H7 (cell line): ENCODE measurements at places on chromosomes 3 and 15.
A peak's percentile ranks its signal among the peaks of the same experiment; 100 is the strongest.

GRCh38 chr3:10459954-10460754, 45.2 kb downstream of the ATP2B2 start:
- DNase-seq = peak; percentile 95

GRCh38 chr3:188797045-188797444, 374.7 kb upstream of the TPRG1 start:
- peak; percentile 3 for DNase-seq

GRCh38 chr3:42850263-42850662, 25.4 kb downstream of the CYP8B1 start:
- no peak for DNase-seq

DNA sequence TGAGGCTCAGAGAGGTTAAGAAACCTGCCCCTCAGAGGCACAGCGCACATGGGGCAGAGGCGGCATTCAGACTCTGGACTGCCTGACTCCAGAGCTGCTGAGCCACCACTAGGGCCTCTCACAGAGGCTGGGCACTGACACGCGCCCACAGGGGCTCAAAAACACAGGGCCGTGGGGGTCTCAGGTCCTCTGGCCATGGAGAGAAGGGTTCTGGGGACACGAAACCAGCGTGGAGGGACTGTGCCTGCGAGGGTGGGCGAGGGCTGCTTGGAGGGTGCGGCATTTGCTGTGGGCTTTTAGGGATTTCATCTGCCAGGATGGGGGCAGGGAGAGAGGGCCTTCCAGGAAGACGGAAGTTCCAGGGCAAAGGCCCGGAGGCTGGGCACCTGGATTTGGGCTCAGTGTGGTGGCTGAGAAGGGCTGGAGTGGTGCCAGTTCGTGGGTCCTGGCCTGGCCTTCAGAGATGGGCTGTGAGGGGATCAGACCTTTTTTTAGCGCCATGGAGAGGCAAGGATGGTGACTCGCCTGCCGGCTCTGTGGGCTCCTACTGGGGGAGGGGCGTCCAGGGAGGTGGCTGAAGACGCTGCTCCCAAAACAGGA, 69.6 kb downstream of the EFCAB12 start:
- DNase-seq = peak; percentile 81

- DNase-seq = no peak
Observed at GRCh38 chr3:66200786-66201185, 20.0 kb upstream of the SLC25A26 start.

GRCh38 chr3:171028779-171029232, 2.3 kb upstream of the SLC2A2 start:
- no peak for DNase-seq

DNA sequence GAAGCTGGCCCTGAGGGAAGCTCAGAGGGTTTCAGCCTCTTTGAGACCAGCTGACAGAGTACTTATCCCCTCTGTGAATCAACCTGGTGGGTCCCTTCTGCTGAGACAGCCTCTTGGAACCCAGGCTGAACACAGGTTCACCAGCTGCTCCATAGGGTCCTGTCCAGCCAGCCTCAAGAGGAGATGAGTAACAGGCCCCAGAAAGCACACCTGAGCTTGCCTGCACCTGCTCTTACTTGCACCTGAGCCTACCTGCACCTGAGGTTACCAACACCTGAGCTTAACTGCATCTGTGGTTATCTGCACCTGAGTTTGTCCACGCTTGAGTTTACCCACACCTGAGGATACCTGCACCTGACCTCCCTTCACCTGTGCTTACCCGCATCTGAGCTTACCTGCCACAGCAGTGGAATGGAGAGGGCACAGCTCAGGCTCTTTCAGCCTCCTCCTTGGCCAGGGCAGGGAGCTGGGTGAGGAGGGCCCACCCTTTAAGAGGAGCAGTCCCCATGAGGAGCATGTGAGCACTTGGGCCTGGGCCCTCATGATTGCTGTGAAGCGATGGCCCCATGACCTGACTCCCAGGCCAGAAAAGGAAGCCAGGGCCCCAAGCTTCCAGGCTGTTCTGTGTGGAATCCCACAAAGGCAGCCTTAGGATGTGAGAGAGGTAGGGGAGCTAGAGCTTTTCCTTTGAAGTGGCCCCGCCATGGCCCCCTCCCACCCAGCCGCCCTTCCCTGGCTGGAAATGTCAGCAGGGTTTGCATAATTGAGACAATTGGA, at the start of gene TRPM1:
Gene TRPM1 (minus strand): TSS at position 464 of the 777 bp plus-strand sequence. CDS start 20,370 bp downstream, outside the sequence.
- no peak for DNase-seq

GRCh38 chr15:64247906-64248541, 85.2 kb upstream of the PPIB start:
- peak; percentile 5 for DNase-seq

GRCh38 chr3:131541288-131541687, 38.5 kb upstream of the MRPL3 start:
- no peak for DNase-seq

GRCh38 chr15:37929238-37929637, 5.2 kb upstream of the TMCO5A start:
- no peak for DNase-seq

GRCh38 chr15:26087395-26087794, 224.3 kb upstream of the ATP10A start:
- no peak for DNase-seq

DNA sequence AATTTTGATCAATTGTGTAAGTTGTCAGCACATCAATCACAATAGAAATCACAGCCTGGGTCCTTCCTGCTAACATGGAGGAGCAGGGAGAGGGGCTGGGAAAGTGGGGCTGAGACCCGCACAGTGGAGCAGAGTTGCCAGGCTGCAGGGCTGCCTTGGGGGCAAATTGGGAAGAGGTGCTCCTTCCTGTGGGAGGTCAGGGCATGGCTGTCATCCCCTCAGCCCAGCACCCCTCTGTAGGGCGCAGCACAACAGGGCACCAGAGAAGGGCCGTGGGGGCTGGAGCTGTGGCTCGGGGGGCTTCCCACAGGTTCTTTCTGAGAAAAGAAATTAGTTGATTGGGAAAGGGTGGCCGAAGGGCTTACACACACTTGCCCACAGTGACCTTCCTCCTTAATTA, 126.3 kb downstream of the NSMCE3 start:
- DNase-seq = peak; percentile 21

DNA sequence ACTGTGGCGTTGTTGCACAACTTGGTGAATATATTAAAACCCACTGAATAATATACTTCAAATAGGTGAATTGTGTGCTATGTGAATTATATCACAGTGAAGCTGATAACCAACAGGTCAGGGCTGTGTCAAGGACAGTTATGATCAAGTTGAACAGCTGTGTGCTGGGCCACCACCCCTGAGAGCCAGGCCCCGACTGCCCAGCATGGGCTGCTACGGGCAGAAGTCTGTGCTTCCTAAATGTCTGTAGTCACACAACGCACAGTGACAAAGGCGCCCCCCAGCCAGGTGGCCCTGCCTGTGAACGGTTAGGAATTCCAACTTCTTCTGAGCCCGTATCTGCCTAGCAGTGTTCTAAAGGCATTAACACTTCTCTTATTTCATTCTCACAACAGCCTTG, 32.8 kb downstream of the TKT start:
- peak; percentile 32 for DNase-seq

GRCh38 chr3:141308588-141309218, 59.6 kb upstream of the ZBTB38 start:
- DNase-seq = peak; percentile 87

DNA sequence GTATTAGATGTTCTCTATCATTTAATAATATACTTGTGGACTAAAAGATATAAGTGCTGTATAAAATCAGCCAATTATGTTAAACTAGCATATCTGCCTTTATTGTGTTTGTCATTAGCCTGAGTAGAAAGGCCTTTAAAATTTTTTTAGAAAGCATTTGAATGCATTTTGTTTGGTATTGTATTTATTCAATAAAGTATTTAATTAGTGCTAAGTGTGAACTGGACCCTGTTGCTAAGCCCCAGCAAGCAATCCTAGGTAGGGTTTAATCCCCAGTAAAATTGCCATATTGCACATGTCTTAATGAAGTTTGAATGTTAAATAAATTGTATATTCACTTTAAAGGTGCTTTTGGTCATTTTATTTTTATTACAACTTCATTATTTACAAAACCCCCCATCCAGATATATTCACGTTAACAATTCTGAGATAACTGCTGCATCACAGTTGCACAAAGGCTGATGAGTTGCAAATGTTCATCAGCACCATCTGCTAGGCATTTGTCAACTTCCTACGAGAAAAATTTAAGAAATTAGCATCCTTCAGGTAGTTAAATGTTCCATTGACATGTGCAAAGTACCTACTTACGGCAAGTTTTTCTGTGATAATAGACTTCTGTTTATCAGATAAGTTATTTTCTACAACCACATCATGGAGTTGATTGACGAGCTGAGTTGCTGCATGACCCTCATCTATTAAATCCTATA, 6.3 kb downstream of the EIF4A2 start:
- no peak for DNase-seq

DNA sequence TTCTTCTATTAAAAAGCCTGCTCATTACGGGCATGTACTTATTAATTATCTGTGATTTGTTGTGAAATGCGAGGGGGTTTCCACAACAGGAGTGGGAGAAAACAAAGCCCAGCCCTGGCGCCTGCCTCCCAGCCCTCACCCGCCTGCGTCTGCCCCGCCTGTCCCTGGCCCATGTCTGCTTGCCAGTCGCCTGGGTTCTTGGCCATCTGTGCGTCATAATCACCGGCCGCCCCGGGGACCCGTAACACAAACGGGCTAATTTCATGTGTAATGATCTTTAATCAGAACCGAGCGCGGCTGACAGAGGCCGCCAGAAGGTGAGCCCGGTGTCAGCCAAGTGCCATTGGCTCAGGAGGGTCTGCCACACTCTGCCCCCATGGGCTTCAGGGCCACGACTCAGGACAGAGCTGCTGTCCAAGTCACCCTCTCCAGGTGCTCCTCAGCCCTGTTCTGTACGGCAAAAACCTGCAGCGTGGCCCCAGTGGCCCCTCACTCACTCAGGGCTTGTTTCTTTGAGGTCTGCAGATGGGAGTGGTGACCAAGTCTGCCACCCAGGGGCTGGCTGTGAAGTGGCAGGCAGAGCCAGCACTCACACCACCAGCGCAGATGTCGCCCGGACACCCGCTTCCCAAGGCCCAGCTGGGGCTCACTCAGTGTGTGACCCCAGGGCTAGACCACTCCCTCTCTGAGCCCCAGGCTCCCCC, 28.8 kb upstream of the TMEM115 start:
- DNase-seq = peak; percentile 96

- DNase-seq = no peak
Observed at GRCh38 chr3:8658306-8659212, 14.0 kb upstream of the SSUH2 start.

GRCh38 chr3:95926904-95927501, 887.4 kb upstream of the EPHA6 start:
- peak; percentile 22 for DNase-seq

- no peak for DNase-seq
Observed at GRCh38 chr3:141147657-141148056, 84.0 kb upstream of the PXYLP1 start.

- DNase-seq = no peak
Observed at GRCh38 chr15:35753486-35753885, 207.5 kb upstream of the DPH6 start.

GRCh38 chr3:161401389-161401788, 30.1 kb upstream of the SPTSSB start:
- no peak for DNase-seq
